ENCODE measurements at places on chromosomes 1 and 21. TPM values are rescaled to one million over a fixed set of nuclear protein-coding genes. Genes with fewer than 3 reads are reported as not detected.

Gene BARHL2
- not detected for total RNA-seq

Gene KRTAP10-4
- not detected for total RNA-seq

Gene SPSB1
- total RNA-seq = 24.2 TPM

Gene GPR153
- total RNA-seq = 2.1 TPM

Gene TEX38
- total RNA-seq = not detected

Gene ARHGAP30
- total RNA-seq = not detected

Gene ADAM30
- not detected for total RNA-seq

Gene HAO2
- not detected for total RNA-seq

Gene NPPA
- not detected for total RNA-seq

Gene TOMM40L
- total RNA-seq = 10.4 TPM

Gene PLCH2
- under 0.01 TPM for total RNA-seq

Gene HENMT1
- total RNA-seq = 4.2 TPM

Gene SLC45A3
- total RNA-seq = 3.7 TPM

Gene LGR6
- total RNA-seq = not detected

Gene RGS18
- total RNA-seq = not detected

Gene RXRG
- total RNA-seq = not detected

Gene AVPR1B
- not detected for total RNA-seq

Gene FGR
- total RNA-seq = not detected

Gene ATP1A2
- 0.28 TPM for total RNA-seq

Gene RFX5
- total RNA-seq = 33.9 TPM

Gene FCAMR
- total RNA-seq = not detected
